ENCODE measurements at places on chromosomes 5 and 9. TPM values are rescaled to one million over a fixed set of nuclear protein-coding genes. Genes with fewer than 3 reads are reported as not detected.
A peak's percentile ranks its signal among the peaks of the same experiment; 100 is the strongest.

DNA sequence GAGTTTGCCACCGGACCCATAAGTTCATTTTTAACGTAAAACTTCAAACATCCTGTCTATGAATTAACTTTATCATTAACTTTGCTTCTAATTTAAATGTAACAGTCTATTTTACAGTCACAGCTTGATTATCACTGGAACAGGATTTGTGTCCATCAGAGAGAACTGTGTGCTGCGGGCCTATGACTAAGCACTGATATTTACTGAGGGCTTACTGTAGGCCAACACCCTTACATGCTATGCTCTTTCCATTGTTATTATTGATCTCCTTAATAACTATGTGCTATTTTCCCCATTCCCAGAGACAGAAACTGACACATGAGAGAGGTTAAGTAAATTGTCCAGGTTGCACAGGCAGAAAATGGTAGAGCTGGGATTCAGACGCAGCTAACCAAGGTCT lies 24.0 kb upstream of the GPR151 start:
- no peak for DNase-seq

DNA sequence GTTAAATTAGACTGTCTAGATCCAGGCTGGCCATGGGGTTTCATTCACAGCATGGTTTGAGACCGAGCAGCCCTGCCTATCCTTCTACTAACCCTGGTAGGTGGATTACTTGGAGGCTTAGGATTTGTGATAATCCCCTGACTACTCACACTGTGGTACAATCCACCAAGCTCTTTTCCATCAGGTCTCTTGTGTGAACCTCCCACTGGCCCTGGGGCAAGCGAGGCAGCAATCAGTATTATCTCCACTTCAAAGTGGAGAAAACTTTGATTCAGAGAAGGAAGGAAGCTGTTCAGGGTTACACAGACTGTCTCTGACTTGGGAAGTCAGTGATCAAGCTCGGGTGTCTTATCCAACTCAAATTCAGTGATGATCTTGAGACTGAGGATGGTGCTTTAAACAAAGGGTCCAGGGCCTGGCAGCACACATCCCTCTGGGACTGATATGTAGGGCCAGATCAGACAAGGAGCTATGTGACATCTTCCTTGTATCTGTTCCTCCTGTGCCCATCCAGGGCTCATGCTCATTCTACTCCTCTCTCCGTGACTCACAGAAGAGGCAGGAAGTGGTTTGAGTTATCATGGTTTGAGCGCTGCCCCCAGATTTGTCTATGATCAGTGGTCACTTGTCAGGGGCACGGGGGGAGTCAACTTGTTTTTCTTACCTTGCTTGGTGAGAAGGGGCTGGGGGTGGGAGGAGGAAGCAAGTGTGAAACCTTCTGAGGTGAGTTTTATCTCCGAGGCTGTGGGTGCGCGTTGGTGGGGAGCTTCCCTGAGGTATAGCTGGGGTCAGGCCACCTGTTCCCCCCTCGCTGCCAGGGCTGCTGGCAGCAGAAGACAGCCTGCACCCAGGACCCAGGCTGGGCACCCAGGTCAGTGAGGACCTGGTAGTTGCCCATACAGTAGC lies 48.6 kb downstream of the RGS3 start:
- peak; percentile 88 for DNase-seq

DNA sequence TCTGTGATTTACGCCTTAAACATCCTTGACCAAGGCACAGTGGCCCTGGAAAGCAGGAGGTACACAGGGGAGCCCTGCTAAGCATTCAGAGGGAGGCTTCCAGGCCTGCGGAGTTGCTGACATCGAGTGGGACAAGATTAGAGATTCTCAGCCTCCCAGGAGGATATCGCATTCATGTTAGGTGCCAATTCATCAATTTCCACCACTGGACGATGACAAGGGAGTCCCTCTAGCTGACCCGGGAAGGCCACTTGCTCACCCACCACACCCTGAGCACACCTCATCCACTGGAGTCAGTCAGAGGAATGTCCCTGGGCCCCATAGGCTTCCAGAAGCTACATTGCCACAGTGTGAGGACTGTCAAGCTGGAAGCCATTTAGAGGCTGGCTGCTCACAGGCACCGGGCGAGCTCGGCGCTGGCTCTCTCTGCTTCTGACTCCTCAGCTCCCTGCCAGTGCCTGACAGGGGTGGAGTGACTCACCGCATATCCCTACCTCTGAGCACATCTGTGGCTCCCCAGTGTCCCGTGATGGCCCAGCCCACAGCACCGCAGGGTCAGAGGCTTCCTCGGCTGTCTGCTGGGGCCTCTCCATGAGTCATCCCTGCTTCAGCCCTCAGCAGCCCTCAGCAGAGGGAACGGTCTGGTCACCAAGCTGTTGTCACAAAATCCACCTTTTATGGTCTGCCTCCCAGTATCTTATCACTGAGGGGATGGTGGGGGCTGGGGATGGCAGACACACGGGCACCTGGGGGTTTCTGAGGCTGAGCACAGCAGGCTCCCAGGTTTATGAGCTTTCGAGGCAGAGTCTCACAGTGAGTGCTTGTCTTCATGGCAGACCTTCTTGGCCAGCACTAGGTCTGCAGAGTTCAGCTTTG lies 117.5 kb downstream of the ZNF608 start:
- peak; percentile 98 for DNase-seq

DNA sequence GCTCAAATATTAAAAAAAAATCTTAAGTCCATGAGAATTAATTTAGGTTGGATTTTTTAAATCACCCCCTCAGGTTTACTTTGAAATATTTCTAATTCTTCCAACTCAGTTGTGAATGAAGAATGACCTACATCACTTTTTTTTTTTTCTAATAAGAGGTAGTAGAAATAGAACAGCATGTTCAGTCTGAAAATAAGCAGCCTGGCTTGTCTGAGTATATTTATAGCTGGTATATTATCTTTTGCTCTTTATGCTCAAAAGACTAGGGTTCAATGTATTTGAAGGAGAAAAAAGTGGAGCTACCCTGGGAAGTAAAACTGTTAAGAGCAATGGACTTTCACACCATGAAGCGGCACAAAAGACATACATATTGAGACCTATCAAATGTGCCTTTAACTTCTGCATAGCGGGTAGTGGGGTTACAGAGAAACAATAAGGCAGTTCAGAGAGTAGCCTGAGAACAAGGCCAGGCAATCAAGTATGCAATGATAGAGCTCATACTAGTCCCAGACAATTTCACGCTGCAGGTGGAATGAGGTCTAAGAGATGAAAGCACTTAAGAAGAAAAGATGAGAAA lies 175.4 kb upstream of the CDH12 start:
- DNase-seq = no peak

- DNase-seq = no peak
These were observed 207.1 kb upstream of the VLDLR start for GRCh38 chr9:2414465-2414864.

DNA sequence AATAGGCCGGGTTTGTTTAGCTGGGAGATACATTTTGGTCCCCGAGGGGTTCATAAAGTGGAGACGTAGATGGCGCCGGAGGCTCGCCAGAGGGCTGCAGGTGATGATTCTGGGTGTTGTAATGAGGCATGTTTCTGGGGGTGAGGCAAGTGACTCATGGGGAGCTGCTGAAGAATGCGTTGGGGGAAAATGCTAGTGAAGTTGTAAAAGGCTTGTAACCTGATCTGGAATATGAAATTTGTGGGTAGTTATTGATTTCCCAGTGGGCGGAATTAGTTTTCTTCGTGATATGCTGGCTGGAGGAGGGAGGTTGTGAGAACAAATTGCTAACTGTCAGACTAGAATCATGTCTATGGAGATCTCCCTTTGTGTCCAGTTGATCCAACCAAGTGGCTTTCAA lies 158.3 kb downstream of the DOCK2 start:
- DNase-seq = peak; percentile 58

DNA sequence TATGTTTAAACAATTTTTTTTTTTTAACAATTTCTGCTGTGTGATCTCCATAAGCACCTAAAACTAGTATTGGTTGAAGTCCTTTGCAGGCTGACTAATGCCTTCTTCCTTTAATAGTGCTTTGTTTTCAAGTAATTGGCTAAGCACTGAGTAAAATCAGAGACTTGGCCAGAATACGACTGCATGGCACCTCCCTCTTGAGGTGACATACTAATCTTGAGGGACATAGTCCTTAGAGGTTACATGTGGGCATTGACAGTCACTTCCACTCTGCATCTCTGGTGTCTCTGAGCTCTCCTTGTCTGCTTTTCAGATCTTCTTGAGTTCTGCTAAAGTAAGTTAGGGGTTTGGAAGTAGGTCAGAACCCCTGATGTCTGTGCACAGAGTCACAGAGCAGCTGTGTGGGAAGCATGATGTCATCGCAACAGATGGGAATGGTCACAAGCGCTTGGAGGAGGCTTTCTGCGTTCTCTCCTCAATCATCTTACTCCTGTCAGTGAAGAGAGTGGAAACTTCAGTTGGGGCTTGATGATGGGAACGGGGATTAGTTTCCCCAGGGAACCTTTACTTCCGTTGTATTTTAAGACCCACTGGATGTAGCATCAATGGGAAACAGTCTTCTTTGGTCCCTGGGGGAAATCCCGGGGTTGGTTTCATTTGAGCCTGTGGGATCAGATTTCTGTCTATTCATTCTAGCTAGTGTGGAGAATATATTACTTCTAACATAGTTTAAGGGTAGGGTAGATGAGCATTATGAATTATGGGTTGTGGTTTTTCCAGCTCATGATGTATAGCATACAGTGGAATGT lies 136.9 kb downstream of the ARHGAP26 start:
- DNase-seq = peak; percentile 52

DNA sequence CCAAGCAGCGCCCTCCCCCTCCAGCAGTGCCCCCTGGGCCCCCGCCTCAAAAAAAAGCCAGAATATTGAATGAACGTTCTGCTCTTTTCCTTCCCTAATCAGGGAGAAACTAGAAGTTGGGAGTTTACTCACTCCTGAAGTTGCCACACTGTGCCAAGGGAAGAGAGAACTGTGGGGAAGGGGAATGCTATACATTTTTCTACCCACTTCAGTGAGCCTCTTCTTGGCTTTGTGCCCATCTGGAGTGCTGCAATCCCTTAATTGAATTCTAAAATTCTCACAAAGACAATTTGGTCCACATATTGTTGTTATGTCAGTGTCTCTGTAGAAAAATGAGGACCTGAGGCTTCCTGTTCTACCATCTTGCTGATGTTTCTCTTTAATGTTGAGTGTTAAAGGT lies 443.7 kb downstream of the DIRAS2 start:
- DNase-seq = no peak

GRCh38 chr5:65198456-65199120 lies 283.1 kb downstream of the ADAMTS6 start:
- DNase-seq = peak; percentile 96

- no peak for DNase-seq
These were observed 362.9 kb downstream of the CCDC171 start for GRCh38 chr9:15915711-15916110.

DNA sequence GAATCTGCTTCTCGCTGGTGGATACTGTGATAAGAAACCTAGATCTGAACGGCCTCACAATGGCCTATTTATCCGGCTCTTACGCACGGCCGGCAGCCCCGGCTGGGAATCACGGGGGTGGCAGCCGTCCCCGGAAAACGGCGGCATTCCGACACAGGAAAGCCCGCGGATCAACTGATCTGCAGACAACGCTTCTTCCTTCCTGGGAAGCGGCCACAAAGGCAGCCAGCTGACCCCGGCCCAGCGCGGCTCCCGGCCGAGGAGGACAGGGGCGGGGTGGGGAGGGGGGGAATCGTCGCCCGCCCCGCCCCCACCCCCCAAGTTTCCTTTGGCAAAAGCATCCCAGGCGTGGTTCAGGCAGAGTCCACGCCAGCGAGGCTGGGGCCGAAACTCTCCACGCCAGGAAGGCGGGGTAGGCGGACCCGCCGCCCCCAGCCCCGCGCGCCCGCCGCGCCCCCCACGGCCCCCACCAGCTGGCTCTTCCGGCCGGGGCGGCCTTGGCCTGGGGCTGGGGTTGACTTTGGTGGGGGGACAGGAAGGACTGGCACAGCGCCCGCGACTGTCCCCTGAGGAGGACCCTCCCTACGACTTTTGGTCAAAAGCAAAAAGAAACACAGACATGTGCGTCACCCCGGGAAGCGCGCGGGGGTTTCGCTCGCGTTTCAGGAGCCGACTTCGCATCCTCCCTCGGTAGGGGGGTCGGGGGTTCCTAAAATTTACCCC lies 247.7 kb upstream of the ANKRD55 start:
- DNase-seq = peak; percentile 59

DNA sequence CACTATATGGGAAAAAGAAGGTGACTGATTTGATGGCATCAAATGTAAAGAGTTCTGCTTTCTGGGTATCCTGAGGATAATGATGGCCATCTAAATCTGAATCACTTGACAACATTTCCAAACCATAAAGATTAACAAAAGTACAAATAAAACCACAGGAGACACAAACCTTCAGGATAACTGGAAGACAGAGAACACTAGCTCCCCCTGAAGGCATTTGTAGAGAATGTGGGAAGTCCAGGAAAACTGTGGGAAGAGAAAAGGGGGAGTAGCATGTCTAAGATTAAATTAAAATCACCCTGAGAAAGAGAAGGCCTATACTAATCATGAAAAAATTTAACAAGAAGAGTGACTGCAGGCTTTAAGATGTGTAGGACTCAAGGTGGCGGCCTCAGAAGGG lies 116.2 kb downstream of the PRELID2 start:
- peak; percentile 15 for DNase-seq

ADCY2 gene
- total RNA-seq = 0.48 TPM

SMIM33 gene
- total RNA-seq = not detected

ENTREP1 gene
- total RNA-seq = 0.74 TPM

BAAT gene
- total RNA-seq = not detected

Measured in Daoy (cell line).